ENCODE measurements at places on chromosomes 2 and 18.

- no peak for DNase-seq
Measured at GRCh38 chr2:71908798-71909197, 238.9 kb downstream of the CYP26B1 start.

DNA sequence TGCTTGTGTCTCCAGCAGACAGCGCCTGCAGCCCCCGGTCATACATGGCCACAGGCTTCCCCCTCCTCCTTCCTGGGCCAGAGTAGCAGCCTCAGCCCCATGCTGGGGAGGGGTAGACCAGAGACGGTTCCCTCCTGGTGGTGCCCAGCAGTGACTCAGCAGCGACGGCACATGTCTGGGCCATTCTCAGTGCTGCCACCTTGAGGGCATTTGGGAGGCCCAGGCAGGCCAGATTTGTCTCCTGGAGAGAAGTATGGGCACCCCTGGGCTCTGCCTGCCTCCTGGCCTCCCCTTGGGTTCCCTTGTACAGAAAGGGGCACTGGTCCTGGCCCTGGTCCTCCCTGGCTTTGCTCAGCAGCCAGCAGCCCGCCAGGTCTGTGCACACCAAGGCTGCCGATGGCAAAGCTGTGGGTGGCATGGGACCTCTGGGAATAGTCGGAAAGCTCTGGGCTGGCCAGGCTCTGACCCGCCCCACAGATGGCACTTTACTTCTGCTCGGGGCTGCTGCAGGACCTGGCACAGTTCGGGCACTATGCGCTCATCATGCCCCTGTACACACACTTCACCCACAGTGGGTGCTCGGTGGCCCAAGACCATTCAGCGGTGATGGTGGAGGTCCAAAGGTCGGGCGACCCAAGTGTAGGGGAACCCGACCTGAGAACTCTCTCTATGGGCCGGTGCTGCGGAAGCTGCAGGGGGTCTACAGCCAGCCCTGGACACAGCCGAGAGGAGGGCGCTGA is 11.4 kb upstream of the ALPI start:
- peak; percentile 68 for DNase-seq

GRCh38 chr18:49321797-49322461 is 138.5 kb downstream of the DYM start:
- DNase-seq: no peak

- DNase-seq: no peak
Measured at GRCh38 chr18:54165450-54165849, 59.0 kb downstream of the MBD2 start.

DNA sequence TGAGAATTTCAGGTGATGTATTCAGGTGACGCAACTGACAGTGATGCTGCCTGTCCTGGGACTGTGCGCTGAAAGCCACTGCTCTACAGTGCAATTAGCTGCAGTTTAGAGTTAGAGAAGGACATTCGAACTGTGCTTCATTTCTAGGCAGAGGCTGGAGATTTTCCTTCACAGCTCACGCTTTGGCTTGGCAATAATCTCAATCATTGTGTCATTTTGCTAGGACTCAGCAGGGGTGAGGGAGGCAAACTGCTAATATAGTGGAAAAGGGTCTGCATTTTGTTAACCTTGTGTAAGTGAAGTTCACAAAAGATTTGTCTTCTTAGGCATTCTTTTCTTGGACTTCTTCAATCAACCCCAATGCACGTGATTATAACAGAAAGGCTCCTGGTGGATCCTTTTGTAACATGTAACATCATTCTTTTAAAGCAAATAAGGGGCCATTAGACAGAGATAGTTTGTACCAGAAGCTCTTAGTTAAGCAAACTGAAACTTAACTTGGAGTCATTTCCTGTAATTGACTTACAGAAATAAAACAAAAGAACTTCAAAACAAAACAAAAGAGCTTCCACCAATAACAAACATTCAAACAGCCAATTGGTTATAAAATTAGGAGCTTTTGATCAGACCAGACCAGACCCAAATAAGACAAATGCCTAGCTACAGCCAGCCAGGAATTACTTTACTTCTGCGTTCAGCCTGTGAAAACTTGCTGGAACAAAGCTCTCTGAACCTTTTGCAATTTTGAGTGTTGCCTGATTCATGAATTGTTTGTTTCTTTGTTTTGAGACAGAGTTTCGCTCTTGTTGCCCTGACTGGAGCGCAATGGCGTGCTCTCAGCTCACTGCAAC is 1376.3 kb upstream of the CELF4 start:
- no peak for DNase-seq

DNA sequence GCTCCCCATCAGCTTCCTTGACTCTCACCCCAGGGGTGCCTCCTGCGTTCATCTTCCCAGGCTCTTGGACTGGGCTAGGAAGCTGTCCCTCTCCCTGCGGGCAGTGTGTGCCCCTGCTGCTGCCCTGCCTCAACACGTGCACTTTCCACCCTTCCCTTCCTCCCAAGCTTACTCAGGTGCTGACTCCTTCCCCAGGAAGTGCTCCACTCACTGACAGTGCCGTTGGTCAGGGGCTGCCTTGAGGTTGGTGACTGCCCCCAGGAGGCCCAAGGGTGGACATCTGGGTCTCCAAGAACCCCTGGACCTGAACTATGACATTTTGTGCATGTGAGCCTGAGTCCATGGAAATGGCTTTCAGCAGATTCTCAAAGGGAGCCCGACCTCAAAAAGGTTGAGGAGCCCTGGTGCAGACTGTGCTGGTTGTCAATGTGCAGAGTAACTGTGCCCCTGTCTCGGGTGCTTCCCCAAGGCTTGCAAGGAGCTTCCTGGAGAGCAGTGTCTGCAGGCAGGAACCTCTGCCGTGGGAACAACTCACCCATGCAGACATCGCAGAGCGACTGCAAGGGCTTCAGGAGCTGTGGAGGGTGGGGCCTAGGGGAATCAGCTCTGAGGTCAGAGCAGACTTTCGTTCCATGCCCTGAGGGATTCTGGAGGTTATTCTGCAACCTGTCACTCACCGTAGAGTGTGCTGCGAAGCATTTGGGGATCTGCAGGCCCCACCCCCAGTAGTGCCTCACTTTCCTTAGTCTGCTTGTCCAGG is 116.5 kb upstream of the MCFD2 start:
- DNase-seq: no peak

DNA sequence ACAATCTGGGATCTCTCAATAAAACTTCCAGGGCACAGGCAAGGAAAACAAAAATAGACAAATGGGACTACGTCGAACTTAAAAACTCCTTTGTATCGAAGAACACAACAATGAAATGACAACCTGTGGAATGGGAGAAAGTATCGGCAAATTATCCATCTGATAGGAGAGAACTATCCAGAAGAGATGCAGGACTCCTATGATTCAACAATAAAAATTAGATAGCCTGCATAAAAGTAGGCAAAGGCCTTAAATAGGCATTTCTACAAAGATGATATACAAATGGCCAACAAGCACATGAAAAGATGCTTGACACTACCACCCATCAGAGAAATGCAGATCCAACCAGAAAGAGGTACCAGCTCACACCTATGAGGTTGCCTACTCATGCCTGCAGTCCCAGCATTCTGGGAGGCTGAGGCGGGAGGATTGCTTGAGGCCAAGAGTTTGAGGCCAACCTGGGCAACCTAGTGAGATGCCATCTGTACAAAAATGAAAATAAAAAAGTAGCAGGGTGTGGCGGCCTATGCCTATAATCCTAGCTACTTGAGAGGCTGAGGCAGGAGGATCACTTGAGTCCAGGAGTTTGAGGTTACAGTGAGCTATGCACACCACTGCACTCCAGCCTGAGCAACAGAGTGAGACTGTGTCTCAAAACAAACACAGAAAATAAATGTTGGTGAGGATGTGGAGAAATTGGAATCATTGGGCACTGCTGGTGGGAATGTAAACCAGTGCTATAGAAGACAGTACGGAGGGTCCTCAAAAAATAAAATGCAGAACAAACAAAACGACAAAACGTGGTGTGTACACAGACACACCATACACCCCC is 21.6 kb downstream of the TWIST2 start:
- no peak for DNase-seq

- DNase-seq: peak; percentile 87
Measured at GRCh38 chr2:239267288-239267951, 133.4 kb downstream of the HDAC4 start.

- peak; percentile 73 for DNase-seq
Measured at GRCh38 chr18:49491857-49492693, 5.0 kb upstream of the C18orf32 start.

GRCh38 chr18:71322201-71322600 is 1033.4 kb downstream of the SOCS6 start:
- DNase-seq: no peak

GRCh38 chr2:213934560-213934959 is 476.3 kb upstream of the VWC2L start:
- DNase-seq: no peak

Data from GM12892 (cell line).